ENCODE measurements at places on chromosomes 6 and 20. TPM values are rescaled to one million over a fixed set of nuclear protein-coding genes. Genes with fewer than 3 reads are reported as not detected.

- H3K4me1 ChIP-seq = no peaks in the 10 kb centered on the region
- no peak for DNase-seq
- no peaks in the 10 kb centered on the region for H3K36me3 ChIP-seq
- H3K4me3 ChIP-seq = no peak overlapping the region
- H3K27ac ChIP-seq = no peak overlapping the region
- no peaks in the 10 kb centered on the region for H3K27me3 ChIP-seq
Measured at GRCh38 chr6:150646228-150646627, 46.5 kb downstream of the PLEKHG1 start.

GRCh38 chr6:70254784-70255183, 48.1 kb downstream of the COL9A1 start:
- no peak overlapping the region for H3K4me3 ChIP-seq
- DNase-seq = no peak

GRCh38 chr6:23523771-23524170, 602.2 kb upstream of the NRSN1 start:
- peaks cover 15% of the 10 kb centered on the region for H3K4me1 ChIP-seq
- H3K4me3 ChIP-seq = no peak overlapping the region

GRCh38 chr20:48631114-48632016, 196.4 kb downstream of the PREX1 start:
- H3K4me3 ChIP-seq = no peak overlapping the region
- no peaks in the 10 kb centered on the region for H3K4me1 ChIP-seq

KIF13A gene
- 32.8 TPM for total RNA-seq

GRCh38 chr20:20201124-20201523, 148.8 kb downstream of the CFAP61 start:
- H3K27ac ChIP-seq = no peak overlapping the region
- H3K36me3 ChIP-seq = no peaks in the 10 kb centered on the region
- H3K27me3 ChIP-seq = no peaks in the 10 kb centered on the region
- no peak for DNase-seq
- peaks cover 19% of the 10 kb centered on the region for H3K4me1 ChIP-seq
- no peak overlapping the region for H3K4me3 ChIP-seq

DNA sequence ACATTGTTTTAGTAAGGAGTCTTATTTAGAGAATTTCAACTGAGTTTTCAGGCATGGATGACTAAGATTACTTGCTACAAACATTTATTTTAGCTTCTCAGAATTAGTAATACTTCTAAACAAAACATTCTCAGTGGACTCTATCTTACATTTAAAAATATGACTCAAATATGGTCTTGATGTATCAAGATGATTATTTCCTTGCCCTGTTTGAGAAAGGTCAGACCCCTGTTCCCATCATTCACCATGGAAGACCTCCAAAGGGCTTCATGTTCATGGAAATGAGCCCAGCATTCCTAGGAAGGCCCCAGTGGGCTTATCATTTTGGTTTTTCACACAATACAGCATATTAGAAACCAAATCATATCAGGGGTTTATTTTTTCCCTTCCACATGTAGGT, 24.6 kb upstream of the TRPC4AP start:
- H3K4me1 ChIP-seq = no peaks in the 10 kb centered on the region
- peaks cover 9% of the 10 kb centered on the region for H3K36me3 ChIP-seq
- H3K27me3 ChIP-seq = no peaks in the 10 kb centered on the region
- no peak overlapping the region for H3K4me3 ChIP-seq
- DNase-seq = no peak

C20orf202 gene
- not detected for total RNA-seq

- H3K27ac ChIP-seq = no peak overlapping the region
- H3K27me3 ChIP-seq = no peaks in the 10 kb centered on the region
- H3K4me1 ChIP-seq = no peaks in the 10 kb centered on the region
- H3K4me3 ChIP-seq = no peak overlapping the region
- H3K36me3 ChIP-seq = no peaks in the 10 kb centered on the region
Measured at GRCh38 chr6:105797983-105798453, 288.1 kb upstream of the PRDM1 start.

DACT2 gene
- 7.3 TPM for total RNA-seq

DNA sequence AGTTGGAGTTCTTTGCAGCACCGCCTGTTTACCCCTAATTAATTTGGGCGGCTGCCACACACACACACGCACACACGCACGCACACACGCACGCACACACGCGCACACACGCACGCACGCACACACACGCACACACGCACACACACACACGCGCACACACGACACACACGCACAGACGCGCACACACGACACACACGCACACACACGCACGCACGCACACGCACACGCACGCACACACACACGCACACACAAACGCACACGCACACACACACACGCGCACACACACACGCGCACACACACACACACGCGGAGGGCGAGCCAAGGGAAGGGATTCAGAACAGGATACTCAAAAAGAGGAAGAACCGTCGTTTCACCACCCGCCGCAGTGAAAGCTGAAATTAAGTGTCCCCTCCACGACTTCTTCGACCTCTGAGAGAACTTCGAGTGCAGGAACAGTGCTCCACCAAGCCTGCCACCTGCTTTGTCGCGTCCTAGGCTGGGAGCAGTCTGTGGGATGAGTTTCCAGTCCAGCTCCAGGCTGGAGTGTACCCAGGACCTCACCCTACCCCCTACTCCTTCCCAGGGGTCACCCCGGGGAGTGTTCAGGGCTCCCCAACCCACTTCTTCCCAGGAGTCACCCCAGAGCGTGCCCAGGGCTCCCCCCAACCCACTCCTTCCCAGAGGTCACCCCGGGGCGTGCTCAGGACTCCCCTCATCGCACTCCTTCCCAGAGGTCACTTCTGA, 1.1 kb downstream of the RNASET2 start:
- peaks cover 13% of the 10 kb centered on the region for H3K4me1 ChIP-seq
- no peaks in the 10 kb centered on the region for H3K36me3 ChIP-seq
- peak overlapping the region; percentile 89 for H3K4me3 ChIP-seq

GRCh38 chr6:1382331-1382882, 7.0 kb upstream of the FOXF2 start:
- peak; percentile 70 for DNase-seq
- H3K36me3 ChIP-seq = no peaks in the 10 kb centered on the region
- H3K4me3 ChIP-seq = peak overlapping the region; percentile 62
- no peak overlapping the region for H3K27ac ChIP-seq

GRCh38 chr6:54621285-54621684, 225.3 kb upstream of the FAM83B start:
- no peaks in the 10 kb centered on the region for H3K4me1 ChIP-seq
- no peak overlapping the region for H3K27ac ChIP-seq
- H3K36me3 ChIP-seq = no peaks in the 10 kb centered on the region
- no peak overlapping the region for H3K4me3 ChIP-seq
- peak; percentile 71 for DNase-seq

DNA sequence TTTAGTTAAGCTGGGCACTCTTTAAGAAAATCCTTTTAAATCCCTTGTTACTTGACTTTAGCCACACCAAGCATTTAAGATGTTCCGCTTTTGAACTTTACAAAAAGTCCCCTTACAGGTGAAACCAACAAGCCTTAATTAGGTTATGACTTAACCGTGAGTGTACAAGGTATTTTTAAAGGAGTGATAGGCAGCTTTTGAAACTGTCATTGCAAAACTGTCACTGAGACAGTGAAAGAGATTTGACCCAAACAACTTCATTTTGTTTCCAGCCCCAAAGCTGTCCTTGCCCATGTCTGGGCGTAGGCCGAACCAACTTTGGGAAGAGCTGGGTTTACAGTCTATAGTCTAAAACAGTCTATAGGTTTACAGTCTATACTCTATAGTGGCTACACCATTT, 305.4 kb downstream of the FARS2 start:
- no peaks in the 10 kb centered on the region for H3K27me3 ChIP-seq
- H3K36me3 ChIP-seq = no peaks in the 10 kb centered on the region
- no peak overlapping the region for H3K4me3 ChIP-seq

STMND1 gene
- not detected for total RNA-seq

EPPIN gene
- not detected for total RNA-seq

Data from GM23338 (cell line).